DMS 273 treated with DMSO at 0.1 percent for 48 hours (cell line): ENCODE measurements at places on chromosomes 6 and 20.

- no peak for DNase-seq
Measured at GRCh38 chr20:63896264-63897105, 1.6 kb downstream of the DNAJC5 start.

DNA sequence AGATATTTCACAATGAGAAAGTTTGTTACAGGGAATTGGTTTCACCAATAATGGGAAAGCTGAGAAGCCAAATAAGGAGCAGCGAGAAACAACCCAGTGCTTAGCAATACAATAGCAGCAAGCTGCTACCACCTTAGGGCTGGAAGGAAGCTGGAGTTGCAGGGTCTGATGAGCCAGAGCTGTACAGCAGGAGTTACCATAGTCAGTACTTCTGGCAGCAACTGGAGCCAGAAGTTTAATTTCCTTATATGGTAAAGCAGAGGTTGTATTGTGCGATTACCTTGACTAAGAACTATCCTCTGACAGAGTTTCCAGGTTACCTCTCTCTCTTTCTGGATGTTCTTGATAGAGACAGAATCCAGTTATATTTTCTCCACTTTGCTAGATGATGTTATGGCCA is 137.1 kb upstream of the OLIG3 start:
- DNase-seq, result peak; percentile 27

DNA sequence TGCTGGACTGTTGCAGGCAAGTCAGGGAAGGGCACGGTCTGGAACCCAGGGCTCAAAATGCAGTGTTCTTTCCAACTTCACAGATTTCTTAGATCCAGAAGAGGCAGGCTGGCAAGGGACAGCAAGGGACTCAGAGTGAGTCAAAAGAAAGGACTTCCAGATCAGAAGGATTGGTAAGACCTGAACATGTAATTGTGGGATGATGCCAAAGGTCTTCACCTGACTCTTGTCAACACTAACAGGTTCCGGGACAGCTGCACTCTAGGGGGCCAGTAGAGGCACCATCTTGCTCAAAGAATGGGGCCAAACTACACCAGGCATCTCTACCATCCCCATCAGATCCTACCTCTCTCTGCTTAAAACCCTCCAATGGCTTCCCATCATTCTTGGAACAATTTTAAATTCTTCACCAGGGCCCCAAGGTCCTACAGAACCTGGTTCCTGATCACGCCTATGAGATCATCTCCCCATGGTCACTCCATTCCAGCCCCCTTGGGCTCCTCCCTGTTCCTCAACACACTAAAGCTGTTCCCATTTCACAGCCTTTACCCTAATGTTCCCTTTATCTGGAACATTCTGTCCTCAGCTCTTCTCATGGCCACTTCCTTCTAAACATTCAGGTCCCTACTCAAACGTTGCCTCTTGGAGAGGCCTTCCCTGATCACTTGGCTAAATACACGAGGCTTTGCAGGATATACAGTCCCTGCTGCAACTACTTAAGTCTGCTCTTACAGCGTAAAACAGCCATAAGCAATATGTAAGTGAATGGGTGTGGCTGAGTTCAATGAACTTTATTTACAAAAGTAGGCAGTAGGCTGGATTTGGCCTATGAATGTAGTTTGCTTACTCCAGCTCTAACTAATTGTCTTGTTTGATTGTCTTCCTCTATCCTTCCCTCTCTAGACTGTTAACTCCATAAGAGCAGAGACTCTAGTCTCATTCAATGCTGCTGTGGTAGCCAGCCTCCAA is 29.6 kb upstream of the TTPAL start:
- DNase-seq, result no peak

GRCh38 chr20:50369225-50370035 is 140.8 kb upstream of the PTPN1 start:
- peak; percentile 71 for DNase-seq

- DNase-seq, result no peak
Measured at GRCh38 chr20:10508468-10509251, 73.6 kb downstream of the SLX4IP start.

- DNase-seq, result no peak
Measured at GRCh38 chr6:156513504-156513903, 263.7 kb upstream of the ARID1B start.

DNA sequence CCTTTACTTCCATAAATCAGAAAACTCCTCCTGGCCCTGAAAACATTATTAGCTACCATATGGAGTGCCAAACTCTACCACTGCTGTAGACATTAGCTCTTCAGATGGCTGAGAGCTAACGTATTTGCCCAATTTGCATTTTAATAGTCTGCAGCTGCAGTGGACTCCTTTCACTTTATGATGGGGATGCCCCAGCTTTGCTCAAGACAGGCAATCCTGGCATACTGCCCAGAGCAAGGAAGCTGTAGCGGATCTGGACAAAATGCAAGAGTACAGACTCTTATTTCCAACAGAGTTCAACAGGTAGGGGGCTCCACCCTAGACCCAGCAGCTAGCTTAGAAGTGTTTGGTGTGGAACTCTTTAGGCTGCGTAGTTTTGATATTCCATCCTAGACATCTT is 246.7 kb downstream of the FOXC1 start:
- DNase-seq, result peak; percentile 90

- DNase-seq, result no peak
Measured at GRCh38 chr20:41229259-41229658, 88.3 kb downstream of the ZHX3 start.

GRCh38 chr6:8644306-8644705 is 209.0 kb upstream of the SLC35B3 start:
- no peak for DNase-seq

GRCh38 chr20:60137657-60138245 is 179.5 kb downstream of the CDH26 start:
- peak; percentile 35 for DNase-seq

GRCh38 chr6:118280210-118280609 is 267.9 kb upstream of the PLN start:
- DNase-seq, result no peak

DNA sequence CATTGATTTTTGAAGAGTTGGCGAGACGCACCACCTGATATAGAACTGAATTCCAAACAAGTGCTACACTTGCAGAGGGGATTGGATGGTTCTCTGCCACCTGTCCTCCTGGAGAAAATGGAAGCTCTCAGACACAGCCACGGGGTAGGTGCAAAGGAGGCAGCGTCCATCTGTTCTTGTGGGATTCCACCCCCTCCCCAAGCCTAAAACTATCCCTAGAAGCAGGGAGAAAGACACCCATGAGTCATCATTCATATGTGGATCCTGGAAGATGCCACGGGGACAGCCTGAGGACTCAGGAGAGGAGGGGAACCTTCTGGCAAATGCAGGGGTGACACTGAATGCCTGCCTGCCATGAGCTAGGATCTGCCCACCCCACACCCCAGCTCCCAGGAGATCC is 171.3 kb upstream of the CST7 start:
- no peak for DNase-seq

DNA sequence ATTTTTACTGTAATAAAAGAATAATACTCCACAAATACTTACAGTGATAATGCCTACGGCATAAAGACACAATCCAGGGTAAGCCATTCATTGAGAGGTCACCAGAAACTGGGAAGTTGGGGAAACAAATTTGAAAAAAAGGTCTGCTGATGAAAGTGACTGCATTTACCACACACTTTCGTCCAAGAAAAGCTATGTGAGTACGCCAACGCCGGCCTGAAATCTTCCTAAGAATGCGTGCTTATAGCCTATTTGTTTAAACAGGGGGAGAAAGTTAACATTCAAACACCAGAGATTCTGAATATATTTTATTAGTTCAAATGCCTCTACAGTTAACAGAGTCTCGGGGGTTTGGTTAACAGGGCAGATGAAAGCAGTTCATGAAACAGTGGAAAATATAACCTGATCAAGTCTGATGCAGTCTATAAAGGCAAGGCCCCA is 657 bp upstream of the LTV1 start:
- DNase-seq, result no peak

DNA sequence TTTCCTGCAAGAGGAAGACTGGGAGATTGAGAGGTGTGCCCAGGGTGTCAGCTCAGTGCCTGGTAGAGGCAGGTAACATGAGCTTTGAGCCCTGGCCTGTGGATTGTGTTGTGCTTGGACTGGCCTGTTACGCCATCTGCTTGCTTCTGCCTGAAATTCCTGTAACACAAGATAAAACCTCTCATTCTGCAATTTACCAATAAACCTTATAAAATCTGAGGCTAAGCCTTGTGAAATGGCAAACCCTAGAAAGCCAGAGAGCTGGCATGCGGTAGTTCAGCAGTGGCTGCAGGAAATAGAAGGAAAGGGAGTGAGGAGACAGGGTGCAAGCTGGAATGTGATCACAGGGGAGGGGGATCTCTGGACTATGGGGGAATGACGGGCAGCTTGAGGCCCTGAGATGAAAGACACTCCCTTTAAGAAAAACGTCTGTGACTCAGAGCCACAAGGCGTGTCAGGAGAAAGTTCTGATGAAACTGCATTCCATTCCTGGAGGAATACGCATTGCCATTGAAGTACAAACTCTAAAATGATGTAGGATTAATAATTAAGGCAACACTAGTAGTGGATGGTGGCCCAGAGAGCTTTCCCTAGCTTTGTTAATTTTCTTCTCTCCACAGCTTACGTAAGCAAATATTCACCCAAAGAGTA is 26.3 kb upstream of the TFAP2A start:
- no peak for DNase-seq

DNA sequence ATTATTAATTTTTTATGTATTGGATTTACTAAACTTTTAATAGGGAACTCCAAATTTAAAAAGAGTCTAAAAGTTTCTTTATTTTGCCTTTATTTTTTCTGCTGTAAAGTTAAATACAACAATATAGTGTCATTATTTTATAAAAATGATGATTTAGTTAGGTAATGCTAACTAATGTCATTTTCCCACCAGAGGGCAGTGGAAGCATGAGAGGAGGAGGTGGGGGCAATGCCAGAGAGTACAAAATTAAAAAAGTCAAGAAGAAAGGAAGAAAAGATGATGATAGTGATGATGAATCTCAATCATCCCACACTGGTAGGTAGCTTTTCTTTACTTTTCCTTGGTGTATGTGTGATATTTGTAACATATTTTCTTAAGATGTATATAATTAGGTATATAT is 20.2 kb upstream of the FHL5 start:
- no peak for DNase-seq

- DNase-seq, result no peak
Measured at GRCh38 chr6:42118162-42119001, 24.0 kb downstream of the C6orf132 start.

DNA sequence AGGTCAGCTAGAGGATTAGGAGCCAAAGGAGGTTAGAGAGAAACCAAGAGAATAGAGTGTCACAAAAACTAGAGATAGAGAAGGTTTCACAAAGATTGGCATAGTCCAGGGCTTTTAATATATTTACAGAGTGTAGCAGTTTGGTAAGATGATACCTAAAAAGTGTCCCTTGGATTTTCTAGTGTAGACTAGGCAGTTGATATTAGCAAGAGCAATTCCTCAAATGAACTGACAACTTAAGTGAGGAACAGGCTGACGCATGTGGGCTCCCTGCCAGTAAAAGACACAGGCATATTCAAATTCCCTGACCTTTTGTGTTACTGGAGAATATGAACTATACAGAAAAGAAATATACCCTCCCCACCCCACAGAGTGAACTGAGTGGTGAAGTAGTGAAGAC is 40.1 kb downstream of the VTA1 start:
- DNase-seq, result no peak

DNA sequence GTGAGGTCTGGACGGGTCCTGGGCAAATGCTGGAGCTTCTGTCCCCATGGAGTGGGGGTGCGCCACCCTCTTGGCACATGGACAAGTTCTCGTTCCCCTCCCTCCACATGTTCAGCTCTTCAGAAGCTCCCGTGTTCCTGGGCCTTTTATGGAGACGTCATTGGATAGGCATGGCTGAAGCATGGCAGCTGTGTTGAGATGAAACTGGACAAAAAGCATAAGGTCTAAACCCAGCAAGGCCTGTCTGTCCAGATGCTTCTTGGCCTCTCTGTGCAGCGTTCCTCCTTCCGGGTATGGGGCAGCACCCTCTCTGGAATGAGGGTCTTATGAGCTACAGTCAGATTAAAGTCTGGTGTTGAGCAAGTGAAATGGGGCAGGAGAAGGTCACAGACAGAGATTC is 26.8 kb downstream of the TBC1D20 start:
- no peak for DNase-seq

DNA sequence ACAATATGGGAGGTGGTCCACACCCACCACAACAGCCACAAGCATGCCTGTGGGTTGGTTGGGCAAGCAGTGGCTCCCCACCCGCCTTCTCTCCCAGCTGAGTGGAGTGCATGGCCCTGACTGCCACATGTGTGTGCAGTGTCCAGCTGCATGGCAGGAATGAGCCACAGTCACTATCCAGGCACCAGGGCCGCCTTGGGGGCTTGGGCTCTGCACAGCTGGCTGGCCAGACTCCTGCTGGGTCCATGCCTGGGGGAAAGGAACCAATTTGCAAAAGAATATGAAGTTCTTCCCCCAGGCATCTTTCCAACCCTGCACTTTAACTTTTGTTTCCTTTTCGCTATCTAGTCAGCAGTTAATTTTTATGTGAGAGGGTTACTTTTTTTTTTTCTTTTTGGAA is 11.6 kb upstream of the ASCC3 start:
- no peak for DNase-seq

DNA sequence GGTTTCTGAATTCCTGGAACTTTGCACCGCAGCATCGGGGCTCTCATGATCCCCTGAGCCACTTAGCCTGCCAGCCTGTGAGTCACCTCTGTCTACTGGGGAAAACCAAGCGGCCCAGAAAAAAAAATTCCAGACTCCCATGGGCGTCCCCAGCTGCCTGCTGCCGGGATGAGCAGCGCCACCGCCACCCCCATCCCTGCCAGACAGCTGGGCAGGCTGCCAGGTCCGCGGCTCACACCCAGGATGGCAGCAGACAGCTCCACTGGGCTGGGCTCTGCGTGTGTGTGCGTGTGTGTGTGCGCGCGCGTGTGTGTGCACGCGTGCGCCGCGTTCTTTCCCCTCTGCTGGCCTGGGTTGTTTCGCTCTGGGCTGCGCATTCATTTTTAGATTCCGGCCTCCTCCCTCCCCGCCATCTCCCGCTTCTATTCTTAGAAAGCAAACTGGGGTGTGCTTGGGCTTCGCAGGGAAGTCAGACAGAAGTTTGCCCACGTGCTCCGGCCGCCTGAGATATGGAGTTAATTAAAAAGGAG is 38.9 kb upstream of the PMEPA1 start:
- peak; percentile 70 for DNase-seq

- no peak for DNase-seq
Measured at GRCh38 chr6:31383149-31383548, 20.2 kb upstream of the MICA start.

- no peak for DNase-seq
Measured at GRCh38 chr6:129504456-129504855, 205.5 kb downstream of the ARHGAP18 start.

- DNase-seq, result no peak
Measured at GRCh38 chr6:135451617-135452190, 45.8 kb downstream of the AHI1 start.

DNA sequence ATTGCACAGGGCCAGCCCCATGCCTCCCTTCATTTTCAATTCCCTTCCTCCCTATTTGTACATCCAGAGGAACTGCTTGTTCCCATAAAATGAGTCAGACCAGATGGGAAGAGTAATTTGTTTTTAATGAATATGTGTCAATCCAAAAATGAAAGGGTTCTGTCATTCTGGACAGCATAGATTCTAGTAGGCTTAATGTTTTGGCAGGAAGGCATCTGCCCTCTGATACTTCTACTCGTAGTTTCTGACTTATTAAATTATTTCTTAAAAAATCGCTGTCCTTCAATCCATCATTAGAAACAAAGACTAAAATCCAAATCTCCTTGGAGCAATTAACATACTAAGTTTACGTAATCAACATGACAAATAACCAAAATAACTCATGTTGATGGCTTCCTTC is 665.5 kb downstream of the TENT5A start:
- no peak for DNase-seq
